ENCODE measurements at places on chromosomes 11 and 22. TPM values are rescaled to one million over a fixed set of nuclear protein-coding genes. Genes with fewer than 3 reads are reported as not detected.

The ART1 gene
- total RNA-seq, result not detected

The ATP5MG gene
- 24.6 TPM for total RNA-seq

The MS4A7 gene
- not detected for total RNA-seq

The INSC gene
- not detected for total RNA-seq

The POU2AF2 gene
- not detected for total RNA-seq

The MMP27 gene
- not detected for total RNA-seq

The MS4A12 gene
- not detected for total RNA-seq

The TUBA8 gene
- not detected for total RNA-seq

The TMEM86A gene
- total RNA-seq, result 1.8 TPM

The CCDC117 gene
- total RNA-seq, result 19.0 TPM

The MS4A6A gene
- total RNA-seq, result not detected

The OOSP1 gene
- not detected for total RNA-seq

The TSGA10IP gene
- not detected for total RNA-seq

The OR51D1 gene
- total RNA-seq, result not detected

The PRAME gene
- not detected for total RNA-seq

The SEZ6L gene
- total RNA-seq, result not detected

The MMP12 gene
- total RNA-seq, result 0.18 TPM

The YDJC gene
- 8.3 TPM for total RNA-seq

The HORMAD2 gene
- not detected for total RNA-seq

The PHOX2A gene
- total RNA-seq, result not detected

The EFCAB6 gene
- total RNA-seq, result 1.5 TPM

The GRM5 gene
- 0.05 TPM for total RNA-seq

The CHEK2 gene
- total RNA-seq, result 26.8 TPM

The SULT4A1 gene
- total RNA-seq, result 0.30 TPM

The PDGFD gene
- 0.83 TPM for total RNA-seq

The NEFH gene
- 0.59 TPM for total RNA-seq

The LAYN gene
- total RNA-seq, result 34.4 TPM

The NTM gene
- total RNA-seq, result 168 TPM

The PARVB gene
- total RNA-seq, result 54.1 TPM

The YPEL4 gene
- total RNA-seq, result 0.89 TPM

The METTL15 gene
- total RNA-seq, result 23.0 TPM

The PLA2G3 gene
- total RNA-seq, result 0.23 TPM

The LIF gene
- 200 TPM for total RNA-seq

The GSTT4 gene
- not detected for total RNA-seq

The MPST gene
- total RNA-seq, result 69.2 TPM

The CDCA5 gene
- total RNA-seq, result 6.0 TPM

The PLEKHA7 gene
- 0.18 TPM for total RNA-seq

The ART5 gene
- total RNA-seq, result not detected

The HYOU1 gene
- 311 TPM for total RNA-seq

The AMPD3 gene
- 16.0 TPM for total RNA-seq

The FAM227A gene
- total RNA-seq, result 4.0 TPM

The PRG3 gene
- not detected for total RNA-seq

The WT1 gene
- 0.18 TPM for total RNA-seq

The NXPE2 gene
- total RNA-seq, result 0.09 TPM

The APOBEC3H gene
- not detected for total RNA-seq

The MADD gene
- total RNA-seq, result 14.3 TPM

The ZBTB3 gene
- 11.9 TPM for total RNA-seq

The LINC01488 gene
- total RNA-seq, result not detected

The HBD gene
- not detected for total RNA-seq

The CSF2RB gene
- under 0.01 TPM for total RNA-seq

The NLRP6 gene
- not detected for total RNA-seq

The TP53AIP1 gene
- total RNA-seq, result not detected

The NRGN gene
- total RNA-seq, result 0.28 TPM

The SCGB1C1 gene
- not detected for total RNA-seq

The MOGAT2 gene
- not detected for total RNA-seq

The OR51I1 gene
- total RNA-seq, result not detected

Data from smooth muscle cell of the umbilical artery (primary cell).